Memory B cell (primary cell): ENCODE measurements at places on chromosomes 1 and 21.

DNA sequence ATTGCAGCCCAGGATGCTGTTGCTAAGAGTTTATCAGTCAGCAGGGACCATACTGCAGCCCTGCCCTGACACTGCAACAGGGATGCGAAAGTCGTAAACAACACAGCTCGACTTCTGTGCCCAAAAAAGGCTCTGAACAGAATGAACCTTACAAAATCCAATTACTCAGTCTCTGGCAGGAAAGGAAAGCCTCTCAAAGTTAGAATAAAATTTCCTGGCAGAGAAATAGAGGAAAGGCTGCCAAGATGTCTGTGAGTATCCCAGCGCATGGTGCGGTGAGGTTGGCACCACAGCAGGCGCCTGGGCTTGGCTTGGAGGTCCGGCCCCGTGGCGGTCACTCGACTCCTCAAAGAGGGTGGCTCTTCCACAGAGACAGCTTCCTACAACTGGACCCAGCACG lies 185.8 kb downstream of the PCP4 start:
- no peak for DNase-seq

DNA sequence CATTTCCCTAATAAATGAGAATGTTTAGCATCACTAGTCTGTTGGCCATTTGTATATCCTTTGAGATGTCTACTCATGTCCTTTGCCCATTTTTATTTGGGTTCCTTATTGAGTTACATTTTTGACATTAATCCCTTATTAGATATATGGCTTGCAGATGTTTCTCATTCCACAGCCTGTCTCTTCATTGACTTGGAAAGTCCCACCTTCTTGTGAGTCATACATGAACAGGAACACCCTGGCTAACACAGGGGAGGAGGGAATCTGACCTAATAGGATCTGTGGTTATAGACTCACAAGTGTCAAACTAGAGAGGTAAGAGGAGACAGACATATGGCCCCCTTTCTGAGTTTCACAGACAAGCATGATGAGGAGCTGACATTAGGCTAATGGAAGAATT lies 11.5 kb downstream of the ZP4 start:
- no peak for DNase-seq

DNA sequence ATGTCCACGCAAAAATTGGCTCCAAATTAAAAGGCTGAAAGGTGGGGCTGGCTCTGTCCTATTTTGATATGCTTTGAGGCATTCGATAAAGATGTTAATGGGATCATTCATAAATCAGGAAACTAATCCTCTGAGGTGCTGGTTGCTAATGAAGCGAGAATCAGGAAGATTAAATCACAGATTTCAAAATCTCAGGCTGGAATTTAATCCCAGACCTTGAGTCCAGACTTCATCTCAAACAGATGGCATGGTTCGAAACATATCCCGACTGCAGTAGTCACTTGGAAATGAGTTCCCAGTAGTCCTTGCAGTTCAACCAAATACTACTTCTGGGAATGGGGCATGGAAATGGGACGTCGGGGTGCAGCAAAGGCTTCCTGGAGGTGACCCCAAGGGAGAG lies 4.5 kb upstream of the KLF17 start:
- DNase-seq = no peak

- DNase-seq = no peak
Observed at GRCh38 chr21:23496729-23497128, 2110.6 kb downstream of the MRPL39 start.

DNA sequence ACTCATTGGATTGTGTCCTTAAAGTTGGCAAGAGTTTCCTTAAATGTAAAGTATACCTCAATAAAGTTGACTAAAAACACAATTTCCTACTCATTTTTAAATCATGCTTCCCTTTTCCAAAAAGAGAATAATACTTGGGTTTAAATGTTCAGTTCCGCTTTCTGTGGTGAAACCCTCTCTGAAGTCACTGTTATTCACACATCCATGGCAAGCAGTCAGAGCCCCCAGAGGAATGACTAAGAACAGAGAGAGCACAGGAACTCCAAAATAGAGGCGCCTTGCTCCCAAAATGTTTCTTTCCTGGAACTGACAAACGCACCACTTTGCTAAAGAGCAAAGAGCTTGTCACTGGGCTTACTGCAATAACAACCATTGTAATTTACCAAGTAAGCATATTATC lies 142.5 kb downstream of the TIAM1 start:
- DNase-seq = no peak

DNA sequence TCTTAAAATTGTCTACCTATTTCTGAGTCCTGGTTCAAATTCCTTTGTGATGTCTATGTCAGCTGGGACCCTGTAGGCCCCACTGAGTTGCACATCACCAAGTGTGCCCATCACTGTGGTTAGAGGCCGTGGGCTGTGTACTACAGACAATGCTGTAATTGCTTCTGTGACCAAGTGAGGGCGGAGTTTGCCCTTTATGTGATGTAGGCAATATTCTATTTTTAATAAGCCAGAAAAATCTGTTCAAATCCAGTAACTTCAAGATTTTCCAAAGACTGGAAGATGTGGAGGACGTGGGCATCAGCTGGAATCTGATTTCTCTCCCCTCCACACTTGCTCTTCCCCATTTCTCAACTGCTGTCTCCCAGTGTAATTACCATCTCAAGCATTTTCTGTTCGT lies 215.4 kb downstream of the PBX1 start:
- DNase-seq = no peak

DNA sequence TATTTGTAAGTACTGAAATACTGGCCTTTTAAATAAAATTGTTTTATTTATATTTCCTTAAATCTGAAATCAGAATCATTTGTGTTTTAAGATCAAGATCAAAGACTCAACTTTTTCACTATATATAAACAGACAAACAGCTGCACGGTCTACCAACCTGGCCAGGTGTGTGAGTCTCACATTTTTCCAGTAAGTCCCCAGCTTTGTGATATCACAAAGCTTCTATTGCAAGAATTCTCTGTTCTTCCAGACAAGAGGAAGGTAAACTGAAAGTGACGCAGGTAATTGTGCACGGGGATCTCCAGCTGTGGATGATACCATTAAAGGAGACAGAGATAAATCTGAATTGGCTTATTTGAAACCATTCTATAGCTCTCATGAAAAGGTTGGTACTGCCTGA lies 41.2 kb upstream of the CYP2J2 start:
- no peak for DNase-seq

- no peak for DNase-seq
Observed at GRCh38 chr1:8075511-8076051, 49.5 kb upstream of the ERRFI1 start.
